Activated CD4-positive, alpha-beta T cell treated with anti-CD3 and anti-CD28 coated beads for 4 hours (primary cell): ENCODE measurements at places on chromosomes 3 and 15.

DNA sequence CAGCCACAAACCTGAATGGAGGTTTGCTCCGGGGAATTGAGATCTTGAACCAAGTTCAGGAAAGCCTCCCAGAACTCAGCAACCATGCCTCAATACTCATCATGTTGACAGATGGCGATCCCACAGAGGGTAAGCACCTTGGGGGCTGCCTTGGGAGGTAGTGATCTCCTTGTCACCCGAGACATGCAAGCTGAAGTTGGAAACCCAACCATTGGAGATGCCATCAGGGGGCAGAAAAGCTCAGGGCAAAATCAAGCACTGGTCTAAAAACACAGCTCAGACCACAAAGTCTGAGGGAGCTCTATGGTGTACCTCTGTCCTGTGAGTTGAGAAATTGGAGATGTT lies 5.8 kb downstream of the ITIH1 start:
- DNase-seq, result no peak

GRCh38 chr15:84911879-84912660 lies 27.6 kb downstream of the SLC28A1 start:
- DNase-seq, result no peak

DNA sequence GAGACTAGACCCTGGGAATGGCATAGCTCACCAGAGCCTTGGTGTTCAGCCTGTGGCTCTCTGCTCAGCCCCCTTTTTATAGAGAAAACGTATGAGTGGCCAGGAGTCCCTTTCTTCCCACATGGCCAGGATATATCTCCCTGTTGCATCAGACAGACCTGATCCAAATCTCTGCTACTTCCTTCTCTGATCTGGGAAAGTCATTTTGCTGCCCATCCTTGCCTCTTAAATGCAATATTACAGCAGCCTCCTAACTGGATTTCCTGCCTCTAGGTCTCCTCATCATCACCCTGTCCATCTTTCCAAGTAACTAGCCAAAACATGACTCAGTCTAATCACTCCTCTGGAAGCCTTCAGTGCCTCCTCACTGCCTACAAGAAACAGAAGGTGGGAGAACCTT lies 42.9 kb downstream of the CTDSPL start:
- DNase-seq, result no peak

- DNase-seq, result no peak
Observed at GRCh38 chr3:31754575-31755278, 222.0 kb downstream of the STT3B start.

GRCh38 chr3:158509891-158510290 lies 61.1 kb upstream of the MLF1 start:
- DNase-seq, result no peak

GRCh38 chr3:15708882-15709677 lies 88.7 kb downstream of the ANKRD28 start:
- no peak for DNase-seq

- no peak for DNase-seq
Observed at GRCh38 chr3:101065962-101066361, 72.7 kb upstream of the ABI3BP start.

GRCh38 chr3:138974462-138974861 lies 27.4 kb downstream of the FOXL2NB start:
- DNase-seq, result no peak

GRCh38 chr15:56353740-56354139 lies 11.5 kb upstream of the TEX9 start:
- DNase-seq, result no peak

DNA sequence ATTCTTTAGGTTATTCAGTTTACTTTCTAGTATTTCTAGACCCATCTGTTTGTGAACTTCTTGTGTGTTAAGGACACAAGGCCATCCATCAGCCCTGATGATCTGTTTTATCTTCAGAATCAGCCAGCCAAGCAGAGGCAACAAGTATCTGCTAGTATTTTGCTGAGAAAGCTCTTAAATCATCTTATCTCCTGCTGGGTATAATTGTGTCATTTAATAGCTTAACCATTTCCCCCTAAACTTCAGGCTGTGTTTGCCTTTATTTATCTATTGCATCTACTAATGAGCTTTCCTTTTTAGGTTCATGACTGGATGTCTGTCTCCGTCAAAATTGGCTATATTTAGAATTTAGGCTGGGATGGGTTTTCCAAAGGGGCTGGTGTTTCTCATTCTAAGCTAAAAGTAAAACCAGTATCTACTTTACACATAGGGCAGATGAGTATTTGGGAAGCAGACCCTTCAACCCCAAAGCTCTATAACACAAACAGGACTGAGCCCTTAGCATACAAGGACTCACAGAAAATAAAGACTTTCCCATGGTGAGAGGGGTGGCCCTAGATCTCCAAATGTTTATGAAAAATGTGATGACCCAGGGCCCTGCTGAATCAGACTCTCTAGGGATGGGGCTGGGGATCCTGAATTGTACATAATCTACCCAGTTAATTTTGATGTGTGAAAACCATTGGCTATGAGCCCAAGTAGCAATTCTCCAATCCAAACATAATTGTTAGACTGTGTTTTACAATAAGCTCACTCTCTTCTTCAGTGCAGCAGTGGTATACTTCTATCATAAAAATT lies 65.3 kb upstream of the PSMD6 start:
- DNase-seq, result no peak

- no peak for DNase-seq
Observed at GRCh38 chr3:122986693-122987179, 40.8 kb downstream of the SEMA5B start.

DNA sequence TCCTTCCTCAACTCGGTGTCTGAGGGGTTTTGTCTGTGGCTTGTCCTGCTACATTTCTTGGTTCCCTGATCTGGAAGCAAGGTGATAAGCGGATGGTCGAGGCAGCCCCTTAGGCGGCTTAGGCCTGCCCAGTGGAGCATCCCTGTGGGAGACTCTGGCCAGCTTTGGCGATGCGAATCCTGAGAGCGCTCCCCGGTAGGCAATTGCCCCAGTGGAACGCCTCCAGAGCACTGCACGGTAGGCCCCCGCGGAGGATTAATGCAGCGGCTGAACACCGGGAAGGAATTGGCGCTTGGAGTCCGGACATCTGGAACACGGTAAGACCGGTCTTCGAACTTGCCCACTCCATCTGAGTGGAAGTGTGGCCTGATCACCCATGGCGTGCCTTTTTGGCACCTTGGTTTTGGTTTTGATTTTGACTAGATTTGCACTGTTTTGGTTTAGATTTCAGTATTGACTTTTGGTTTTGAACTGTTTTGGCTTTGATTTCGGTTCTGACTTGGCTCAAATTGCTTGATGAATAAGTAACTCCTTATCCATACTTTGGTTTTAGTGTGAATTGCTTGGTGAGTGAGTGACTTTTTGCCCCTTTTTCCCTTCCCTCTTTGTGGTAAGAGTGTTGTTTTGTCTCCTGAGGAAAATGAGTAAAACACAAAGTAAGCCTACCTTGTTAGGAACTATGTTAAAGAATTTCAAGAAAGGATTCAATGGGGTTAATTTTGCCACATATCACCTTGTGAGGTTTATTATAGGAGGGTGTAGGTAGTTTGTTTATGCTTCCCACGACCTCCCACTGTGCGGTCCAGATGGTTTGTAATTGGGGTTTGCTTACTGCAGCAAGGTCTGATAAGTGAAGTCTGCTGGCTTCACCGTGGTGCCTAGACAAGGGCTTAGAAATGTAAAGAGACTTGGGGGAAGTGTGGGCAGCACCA lies 27.1 kb upstream of the GPR156 start:
- DNase-seq, result no peak

DNA sequence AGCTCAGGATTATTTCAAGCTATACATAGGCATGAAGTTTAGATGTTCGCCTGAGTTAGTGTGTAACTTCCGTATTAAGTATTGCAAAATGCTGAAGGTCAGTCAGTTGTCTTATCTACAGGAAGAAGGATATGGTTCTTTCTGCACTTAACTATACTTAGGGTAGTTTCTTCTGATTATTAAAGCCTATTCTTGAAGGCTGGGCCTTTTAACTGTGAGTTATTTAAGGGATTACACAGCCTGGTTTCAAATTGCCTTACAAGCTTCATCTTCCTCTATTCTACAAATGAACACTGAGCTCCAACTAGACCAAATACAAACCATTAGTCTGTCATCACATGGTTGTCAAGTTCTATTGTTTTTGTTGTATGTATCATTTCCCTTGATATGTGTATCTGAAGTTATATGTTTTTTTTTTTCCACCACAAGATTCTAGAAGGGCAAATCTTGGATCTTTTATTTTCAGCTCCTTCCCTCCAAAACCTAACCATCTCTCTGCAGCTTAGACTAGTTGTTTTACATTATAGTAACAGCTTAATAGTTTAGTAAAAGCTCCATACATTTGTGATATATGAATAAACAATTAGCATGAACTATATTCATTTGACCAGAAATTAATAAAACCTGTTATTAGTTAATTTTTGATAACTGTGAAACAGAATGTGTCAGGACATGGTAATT lies 272.9 kb upstream of the KCNMB2 start:
- DNase-seq, result no peak

DNA sequence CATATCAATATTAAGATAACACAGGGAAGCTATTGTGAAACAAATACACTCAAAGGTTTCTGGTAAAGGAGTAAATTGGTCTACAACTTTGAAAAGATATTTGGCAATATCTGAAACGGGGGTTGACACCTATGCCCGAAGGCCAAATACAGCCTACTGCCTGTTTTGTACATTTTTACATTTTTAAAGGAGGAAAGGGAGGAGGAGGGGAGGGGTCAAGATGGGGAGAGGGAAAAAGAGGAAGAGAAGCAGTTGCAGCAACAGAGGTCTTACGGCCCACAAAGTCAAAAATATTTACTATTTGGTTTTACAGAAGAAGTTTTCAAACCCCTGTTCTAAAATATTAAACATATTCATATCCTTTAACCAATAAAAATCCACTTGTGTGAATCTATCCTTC lies 94.2 kb downstream of the FMN1 start:
- DNase-seq, result no peak

DNA sequence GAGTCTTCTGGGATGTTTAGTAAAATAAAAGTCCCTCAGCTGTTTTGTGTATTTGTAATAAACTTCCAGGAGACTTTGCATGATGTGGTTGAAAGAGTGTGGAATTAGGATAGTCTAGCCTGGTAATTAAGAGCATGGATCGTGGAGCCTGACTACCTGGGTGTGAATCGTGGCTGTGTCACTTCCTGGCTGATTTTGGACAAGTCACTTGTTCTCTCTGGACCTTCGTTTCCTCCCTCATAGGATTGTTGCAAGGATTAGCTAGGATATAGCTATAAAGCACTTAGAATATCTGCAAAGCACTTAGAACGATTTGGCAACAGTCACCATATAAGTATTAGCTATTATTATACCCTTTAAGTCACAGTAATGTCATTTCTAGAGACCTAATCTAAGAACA lies 40.2 kb downstream of the SLMAP start:
- no peak for DNase-seq

DNA sequence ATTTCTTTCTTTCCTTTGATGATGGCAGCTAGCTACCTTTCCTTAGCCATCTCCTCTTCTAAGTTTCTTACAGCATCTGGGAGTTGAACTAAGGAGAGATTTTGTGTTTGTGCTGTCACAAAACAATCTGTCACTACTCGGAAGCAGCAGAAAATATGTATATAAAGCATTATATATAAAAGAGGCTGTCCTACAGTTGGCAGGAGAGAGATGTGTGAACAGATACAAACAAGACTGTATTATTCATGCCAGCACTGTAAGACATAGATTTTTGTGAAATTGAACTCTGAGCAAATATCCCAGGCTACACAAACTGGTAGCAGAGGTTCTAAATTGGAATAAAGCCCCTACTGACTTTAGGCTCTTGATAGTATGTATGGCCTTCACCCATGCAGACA lies 577.5 kb upstream of the NECTIN3 start:
- no peak for DNase-seq

DNA sequence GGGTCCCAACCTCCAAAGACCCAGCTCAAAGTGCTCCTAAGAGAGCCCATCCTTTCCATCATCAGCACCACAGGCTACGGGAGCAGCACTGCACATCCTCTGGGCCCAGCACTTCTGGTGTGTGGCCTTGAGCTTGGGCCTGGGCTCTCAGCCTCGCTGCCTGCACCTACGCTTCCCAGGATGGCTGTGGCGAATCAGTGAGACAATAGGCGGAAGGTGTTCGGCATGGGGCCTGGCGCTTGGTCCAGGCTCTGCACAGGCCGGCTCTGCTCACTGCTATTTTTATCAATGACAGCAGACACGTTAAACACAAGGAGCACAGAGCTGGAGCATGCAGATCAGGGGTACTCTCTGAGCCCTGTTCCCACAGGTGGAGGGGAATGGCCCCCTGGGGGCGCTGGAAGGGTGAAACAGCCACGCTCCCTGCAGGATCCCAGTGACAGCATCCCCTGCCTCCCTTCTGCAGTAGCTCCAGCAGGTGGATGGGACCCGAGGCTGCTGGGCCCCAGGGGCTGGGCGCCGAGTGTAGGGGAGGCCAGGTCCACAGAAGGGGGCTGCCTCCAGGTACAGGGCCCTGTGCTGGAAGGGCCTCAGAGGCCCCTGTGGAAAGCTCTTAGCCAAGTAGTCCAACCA lies 90.0 kb upstream of the RPL32 start:
- no peak for DNase-seq

GRCh38 chr15:49178497-49178896 lies 8.4 kb downstream of the GALK2 start:
- no peak for DNase-seq

GRCh38 chr3:125157183-125157582 lies 55.4 kb downstream of the SLC12A8 start:
- no peak for DNase-seq

DNA sequence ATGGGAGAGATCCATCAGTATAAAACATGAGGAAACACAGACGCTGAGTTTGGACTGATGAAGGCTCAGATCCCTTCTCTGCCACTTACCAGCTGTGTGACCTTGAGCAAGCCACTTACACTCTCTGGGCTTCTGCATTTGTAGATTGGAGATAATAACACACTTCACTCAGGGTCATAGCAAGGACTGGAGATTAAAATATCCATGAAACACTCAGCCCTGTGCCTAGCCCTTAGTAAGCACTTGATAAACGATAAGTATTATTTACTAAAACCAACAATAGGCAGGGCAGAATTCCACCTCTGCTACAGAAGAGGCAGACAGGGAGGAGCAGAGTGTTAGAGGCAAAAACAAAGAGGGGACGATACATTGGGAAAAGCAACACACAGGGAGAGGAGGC lies 420.5 kb upstream of the WNT5A start:
- no peak for DNase-seq

- DNase-seq, result no peak
Observed at GRCh38 chr3:38297947-38298711, 16.0 kb downstream of the SLC22A14 start.

DNA sequence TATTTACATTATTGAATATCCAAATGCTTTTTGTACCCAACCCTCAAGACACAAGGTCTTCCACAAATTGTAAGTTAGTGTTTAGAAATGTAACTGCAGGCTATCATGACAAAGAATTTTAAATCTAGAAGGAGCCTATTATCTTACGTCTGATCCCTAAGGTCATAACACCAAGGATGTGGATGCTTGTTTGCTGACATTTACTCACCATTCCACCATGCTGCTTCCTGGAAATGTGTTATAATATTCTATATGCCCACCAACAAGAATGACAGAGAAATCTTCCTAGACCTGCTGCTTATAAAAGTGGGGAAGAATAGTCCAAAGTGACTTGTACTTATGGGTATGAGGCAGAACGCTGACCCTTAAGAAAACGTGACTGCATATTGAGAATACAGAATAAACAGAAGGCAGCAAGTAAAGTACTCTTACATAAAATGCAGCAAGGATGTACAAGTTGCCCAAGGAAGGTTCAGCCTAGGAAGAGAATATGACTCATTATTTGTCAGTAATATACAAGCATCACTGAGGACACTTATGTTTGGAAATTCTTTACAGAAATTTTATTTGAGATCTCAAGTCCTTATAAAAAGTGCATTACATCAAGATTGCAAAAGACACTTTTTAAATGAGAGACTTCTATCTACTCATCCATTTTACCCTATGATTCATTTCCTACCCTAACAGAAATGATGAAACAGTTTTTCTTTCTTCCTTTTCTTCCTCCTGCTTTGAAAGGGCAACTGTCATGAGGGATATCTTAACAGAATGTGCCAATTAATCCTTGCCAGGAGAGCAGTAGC lies 59.6 kb downstream of the ESYT3 start:
- no peak for DNase-seq
